Stimulated activated CD8-positive, alpha-beta memory T cell treated with anti-CD3 and anti-CD28 coated beads, Interleukin-4, amount 100 ng/mL, for 1 hour (primary cell): ENCODE measurements at places on chromosomes 2 and 18.

DNA sequence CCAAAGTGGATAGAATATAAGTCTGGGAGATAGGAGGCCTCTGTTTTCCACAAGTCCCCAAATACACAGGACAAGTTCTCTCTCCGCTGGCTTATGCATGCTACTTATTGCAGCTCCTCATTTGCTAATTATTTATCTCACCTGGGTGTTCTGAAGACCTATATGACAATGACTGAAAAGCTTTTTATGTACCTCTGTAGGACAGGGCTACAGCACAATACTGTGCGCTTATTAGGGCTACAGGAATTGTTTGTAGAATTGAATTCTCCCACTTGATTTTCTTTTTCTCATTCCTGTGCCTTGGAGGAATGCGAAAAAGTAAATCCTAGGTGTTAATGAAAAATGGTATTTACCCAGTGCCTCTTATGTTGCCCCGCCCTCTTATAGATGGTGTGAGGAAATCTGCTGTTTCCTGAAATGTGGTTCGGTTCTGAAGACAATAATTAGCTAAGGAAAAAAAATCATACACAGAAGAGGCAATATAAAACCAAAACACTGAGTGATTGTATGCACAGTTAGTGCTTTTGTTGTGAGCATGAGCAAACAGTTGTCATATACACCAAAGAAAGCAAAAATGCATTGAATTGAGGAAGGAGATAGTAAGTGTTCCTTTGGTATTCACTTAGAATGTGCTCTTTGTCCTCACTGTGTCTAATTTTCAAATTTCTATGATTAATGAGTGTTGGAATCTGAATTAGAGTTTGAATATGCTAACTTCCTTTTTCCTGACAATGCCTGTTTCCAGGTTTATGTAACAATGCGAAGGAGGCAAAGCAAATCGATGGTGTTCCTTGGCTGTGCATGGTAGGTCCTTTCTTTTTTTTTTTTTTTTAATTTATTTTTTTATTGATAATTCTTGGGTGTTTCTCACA lies 78.7 kb upstream of the PNPT1 start:
- no peak for DNase-seq

- no peak for DNase-seq
Observed at GRCh38 chr2:211845338-211846035, 693.1 kb downstream of the ERBB4 start.

DNA sequence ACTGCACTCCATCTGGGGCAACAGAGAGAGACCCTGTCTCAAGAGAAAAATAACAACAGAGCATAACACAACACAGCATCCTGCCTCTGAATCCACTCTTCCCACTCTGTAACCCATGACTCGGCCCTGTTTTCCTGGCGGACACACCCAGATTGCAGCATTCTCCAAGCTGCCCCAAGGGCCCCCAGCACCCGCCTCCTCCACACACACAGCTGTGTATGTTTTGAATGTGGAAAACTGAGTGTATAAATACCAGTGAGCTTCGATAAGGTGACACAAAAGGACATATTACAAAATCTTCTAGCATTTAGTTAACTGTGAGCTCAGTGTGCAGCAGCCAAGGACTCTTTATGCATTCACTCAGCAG lies 13.0 kb downstream of the IMPA2 start:
- DNase-seq, result no peak

GRCh38 chr2:149038442-149039212 lies at the start of gene LYPD6B:
TSS of gene LYPD6B (plus strand) at chr2:149038699. CDS start at chr2:149130949, 92,250 bp downstream.
- no peak for DNase-seq

DNA sequence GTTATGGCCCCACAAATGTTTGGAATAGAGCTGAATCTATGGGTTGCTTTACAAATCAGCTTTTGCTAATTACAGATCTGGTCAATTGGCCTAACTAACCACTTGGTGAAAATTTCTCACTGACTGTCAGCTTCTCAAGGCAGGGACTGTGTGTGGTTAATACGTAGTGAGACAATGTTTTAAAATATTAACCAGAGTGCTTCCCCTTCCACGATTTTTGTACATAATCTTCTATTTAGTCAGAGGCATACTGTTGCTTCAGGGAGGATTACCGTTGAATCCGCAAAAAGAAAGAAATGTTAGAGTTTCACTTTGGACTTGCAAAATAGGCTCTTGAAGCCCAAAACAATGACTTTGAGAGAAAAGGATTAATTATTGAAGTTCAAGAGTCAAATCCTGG lies 14.9 kb upstream of the KCNS3 start:
- no peak for DNase-seq

DNA sequence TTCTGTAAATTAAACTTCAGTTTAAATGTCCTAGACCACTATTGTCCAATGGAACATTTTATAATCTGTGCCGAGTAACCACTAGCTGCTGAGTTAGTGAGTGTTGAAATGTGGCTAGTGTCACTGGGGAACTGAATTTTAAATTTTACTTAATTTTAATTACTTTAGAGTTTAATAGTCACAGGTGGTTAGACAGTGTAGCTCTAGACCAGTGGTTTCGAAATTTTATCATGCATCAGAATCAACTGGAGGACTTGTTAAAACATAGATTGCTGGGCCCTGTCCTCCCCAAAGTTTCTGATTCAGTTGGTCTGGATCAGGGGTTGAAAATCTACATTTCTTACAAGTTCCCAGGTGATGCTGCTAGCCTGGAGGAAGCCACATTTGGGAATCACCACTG lies 110.4 kb downstream of the FMNL2 start:
- no peak for DNase-seq

- DNase-seq, result no peak
Observed at GRCh38 chr18:28365411-28365831, 188.5 kb upstream of the CDH2 start.

- no peak for DNase-seq
Observed at GRCh38 chr2:240789051-240789453, 31.0 kb downstream of the KIF1A start.

DNA sequence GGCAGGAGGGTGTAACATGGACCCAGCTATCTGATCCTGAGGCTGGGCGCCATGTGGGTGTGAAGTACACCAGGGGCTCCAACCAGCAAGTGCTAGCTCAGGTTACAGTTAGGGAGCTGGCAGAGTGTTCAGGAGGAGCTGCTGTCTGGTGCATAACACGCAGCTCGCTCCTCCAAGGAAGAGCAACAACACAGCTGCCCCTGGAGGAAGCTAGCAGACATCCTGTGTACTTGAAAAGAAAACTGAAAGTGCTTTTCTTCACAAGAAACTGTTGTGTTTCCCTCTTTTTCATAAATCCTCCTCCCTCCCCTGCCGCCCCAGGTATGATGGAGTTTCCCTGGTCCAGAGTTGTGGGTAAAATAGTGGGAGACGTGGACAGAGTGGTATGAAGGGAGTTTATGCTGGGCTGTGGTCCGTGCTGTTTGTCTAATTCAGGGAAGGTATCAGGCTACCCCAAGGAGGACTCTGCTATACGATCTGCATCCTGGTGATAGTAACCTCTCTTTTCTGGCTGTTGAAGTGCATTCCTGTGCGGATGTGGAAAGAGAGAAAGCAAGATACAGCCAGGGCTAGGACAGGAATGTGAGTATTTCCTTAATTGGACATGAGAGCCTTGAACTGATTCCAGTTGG lies 6.1 kb upstream of the LBH start:
- no peak for DNase-seq

DNA sequence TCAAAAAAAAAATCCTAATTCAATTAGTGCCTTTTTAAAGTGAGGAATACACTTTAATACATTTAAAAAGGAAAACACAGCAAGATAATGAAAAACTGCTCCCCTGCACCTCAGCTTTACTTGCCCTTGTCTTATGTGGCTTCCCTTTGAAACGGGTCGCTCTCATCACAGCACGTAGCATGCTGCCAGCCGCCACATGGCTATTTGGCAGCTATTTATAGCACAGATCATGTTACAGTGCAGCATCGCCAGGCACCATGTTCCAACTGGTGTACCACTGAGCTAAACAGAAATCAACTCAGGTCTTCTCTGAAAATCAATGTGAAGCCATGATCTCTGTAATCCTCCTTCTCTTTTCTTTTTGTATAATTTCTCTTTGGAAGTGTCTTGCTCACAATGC lies 65.1 kb downstream of the TMEM182 start:
- DNase-seq, result no peak

DNA sequence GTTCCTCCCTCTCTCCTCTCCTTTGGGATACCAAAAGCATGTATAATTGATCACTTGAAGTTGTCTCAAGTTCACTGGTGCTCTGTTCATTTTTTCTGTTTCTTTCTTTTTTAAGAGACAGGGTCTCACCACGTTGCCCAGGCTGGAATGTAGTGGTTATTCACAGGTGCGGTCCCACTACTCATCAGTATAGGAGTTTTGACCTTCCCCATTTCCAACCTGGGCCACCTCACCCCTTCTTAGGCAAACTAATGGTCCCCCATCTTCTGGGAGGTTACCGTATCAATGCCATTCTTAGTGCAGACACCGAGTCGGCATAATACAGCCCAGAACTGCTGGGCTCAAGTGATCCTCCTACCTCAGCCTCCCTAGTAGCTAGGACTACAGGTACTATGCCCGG lies 31.3 kb upstream of the TMEM247 start:
- no peak for DNase-seq

- DNase-seq, result no peak
Observed at GRCh38 chr2:125850541-125850940, 805.4 kb upstream of the GYPC start.

DNA sequence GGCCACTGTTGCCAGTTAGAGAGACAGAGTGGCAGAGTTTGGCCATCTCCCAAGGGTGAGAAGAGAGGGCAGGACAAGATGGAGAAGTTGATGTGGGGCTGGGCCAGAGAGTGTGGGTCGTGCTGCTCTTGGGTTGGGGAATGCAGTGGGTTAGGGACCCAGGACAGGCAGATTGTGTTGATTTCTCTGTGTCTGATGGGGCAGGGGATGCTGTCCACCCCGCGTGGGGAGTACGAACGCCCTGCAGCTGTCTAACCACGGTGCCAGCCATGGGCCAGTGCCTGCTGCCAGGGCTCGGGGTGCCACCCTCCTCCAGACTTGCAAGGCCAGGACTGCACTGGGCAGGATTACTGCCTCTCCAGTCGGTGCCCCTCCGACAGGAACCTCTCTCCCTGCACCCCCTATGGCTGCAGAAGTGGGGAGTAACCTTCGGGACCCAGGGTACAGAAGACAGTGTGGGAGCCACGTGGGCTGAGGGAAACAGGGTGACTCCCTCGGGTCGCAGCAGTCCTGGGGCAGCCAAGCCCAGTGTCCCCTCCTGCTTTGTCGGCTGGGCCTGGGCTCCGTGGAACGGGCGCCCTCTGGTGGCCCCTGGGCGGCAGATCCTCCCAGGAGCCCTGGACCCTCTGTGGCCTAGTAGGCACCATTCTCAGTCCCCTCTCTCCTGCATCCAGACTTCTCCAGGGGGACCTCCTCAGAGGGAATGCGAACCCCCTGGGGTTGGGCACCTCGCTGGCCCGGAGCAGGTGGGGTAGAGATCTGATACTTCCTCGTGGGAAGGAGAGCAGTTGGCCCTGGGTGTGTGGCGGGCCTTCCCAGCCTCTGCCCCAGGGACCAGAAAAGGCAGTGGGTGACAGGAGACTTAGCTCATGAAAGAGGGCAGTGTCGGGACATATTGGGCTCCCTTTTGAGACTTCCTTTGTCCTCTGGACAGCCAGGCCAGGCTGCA lies 2.7 kb downstream of the GPC1 start:
- peak; percentile 29 for DNase-seq

DNA sequence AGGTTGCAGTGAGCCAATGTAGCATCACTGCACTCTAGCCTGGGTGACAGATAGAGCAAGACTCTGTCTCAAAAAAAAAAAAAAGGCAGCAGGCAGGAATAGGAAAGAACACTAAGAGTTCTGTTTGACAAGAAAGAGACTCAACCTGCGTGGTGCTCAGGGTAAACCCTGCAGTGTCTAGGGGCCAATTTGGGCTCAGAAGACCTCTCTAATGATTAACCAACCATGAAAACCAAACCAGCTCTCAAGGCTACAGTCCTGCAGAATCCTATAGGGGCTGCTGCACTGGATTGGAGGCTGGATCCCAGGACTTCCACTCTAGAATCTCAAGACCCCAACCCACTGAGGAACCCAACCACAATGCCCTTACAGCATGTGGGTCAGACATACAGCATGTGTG lies 2.4 kb downstream of the TRABD2A start:
- no peak for DNase-seq

GRCh38 chr2:97736608-97737330 lies 23.4 kb downstream of the ZAP70 start:
- no peak for DNase-seq

DNA sequence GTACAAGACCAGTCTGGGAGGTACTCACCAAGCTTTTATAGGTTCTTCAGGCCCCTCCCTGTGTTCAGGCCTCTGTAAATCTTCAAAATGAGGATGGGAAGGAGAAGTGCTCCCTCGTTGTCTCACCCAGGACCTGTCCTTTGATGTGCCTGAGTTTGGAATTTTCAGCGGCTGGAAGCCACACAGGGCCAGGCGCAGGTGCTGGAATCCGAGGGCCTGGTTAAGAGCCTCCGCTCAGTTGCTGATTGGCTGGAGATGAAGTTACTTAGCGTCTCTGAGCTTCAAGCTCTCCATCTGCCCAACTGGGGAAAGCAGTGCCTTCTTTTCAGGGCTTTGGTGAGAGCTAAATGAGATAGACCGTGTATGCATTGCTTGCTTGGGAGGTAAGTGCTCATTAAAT lies 30.0 kb downstream of the HJURP start:
- DNase-seq, result no peak
